ENCODE measurements at places on chromosomes 3 and 15. TPM values are rescaled to one million over a fixed set of nuclear protein-coding genes. Genes with fewer than 3 reads are reported as not detected.

GRCh38 chr3:36895496-36896409, 49.1 kb downstream of the TRANK1 start:
- no peaks in the 10 kb centered on the region for H3K27me3 ChIP-seq
- DNase-seq = no peak
- H3K27ac ChIP-seq = peak overlapping the region; percentile 55
- no peak overlapping the region for H3K4me3 ChIP-seq

ATP13A5 gene
- total RNA-seq = not detected

POPDC2 gene
- total RNA-seq = 2.1 TPM

DNA sequence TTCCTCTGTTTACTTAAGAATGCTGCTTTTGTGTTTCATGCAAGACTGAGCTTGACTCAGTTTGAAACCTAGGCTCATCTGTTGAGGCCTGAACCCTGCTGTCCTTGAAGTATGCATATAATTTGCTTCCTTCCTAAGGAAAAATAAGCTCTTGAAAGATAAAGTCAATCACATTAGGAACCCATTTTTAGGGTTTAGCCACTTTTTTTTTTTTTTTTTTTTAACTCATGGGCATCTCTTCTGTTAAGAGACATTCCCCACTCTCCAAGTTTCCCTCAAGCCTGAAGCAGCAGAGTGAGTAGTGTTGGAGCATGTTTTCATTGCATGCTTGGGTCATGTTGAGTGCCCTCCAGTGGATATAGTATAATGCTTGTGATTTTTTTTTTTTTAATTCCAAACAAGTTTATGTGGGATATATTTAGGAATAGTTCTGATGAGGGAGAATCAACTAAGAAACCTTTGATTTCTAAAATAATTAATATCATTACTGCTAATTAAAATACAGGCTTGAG, 3.6 kb downstream of the CTNNB1 start:
- peak overlapping the region; percentile 28 for H3K27ac ChIP-seq
- peaks cover 2% of the 10 kb centered on the region for H3K27me3 ChIP-seq
- H3K4me1 ChIP-seq = peaks cover 63% of the 10 kb centered on the region
- peaks cover 16% of the 10 kb centered on the region for H3K36me3 ChIP-seq

CD200 gene
- 16.7 TPM for total RNA-seq

WNT5A gene
- not detected for total RNA-seq

PSMD6 gene
- 110 TPM for total RNA-seq

CHST2 gene
- total RNA-seq = 6.0 TPM

PPP1R14D gene
- not detected for total RNA-seq

DNA sequence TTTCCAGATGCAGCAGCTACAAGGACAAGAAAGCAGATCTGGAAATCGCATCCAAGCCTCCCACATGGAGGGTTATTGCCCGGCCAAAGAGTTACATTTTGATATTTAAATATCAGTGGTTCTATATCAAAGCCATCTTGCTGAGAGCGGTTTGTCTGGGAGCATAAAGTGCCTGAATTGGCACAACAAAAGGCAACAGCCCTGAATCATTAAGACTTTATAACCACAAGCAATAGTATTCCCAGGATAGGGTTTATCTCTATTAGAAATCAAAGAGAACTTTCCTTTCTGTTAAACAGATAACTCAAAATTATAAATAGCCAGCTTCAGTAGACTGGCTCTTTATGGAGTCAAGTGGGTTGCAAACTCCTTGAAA, 564.7 kb downstream of the ROBO1 start:
- DNase-seq = no peak
- no peaks in the 10 kb centered on the region for H3K27me3 ChIP-seq

GRAMD2A gene
- total RNA-seq = not detected

OPA1 gene
- total RNA-seq = 84.8 TPM

DNA sequence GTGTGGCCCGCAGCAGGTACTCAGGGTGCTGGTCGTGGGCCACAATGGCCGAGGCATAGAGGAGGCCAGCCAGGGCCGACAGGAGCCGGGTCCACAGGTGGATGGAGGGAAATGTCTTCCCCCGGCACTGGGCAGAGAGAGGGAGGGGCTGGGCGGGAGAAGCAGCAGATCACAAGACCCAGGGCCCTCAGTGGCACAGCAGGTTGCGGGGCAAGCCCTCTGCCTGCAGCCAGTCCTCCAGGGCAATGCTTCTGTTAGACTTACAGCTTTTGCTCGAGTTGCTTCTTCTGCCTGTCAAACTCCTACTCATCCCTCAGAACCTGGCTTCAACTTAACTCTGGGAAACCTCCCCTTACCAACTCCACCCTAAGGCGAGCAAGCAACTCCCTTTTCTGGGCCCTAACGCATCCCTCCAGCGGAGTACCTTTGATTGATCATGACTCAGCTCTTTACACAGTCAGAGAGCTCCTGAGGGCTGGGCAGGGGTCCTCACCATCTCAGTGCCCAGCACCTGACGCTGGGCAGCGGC, 16.0 kb downstream of the TMEM44 start:
- H3K36me3 ChIP-seq = no peaks in the 10 kb centered on the region
- H3K27me3 ChIP-seq = no peaks in the 10 kb centered on the region
- H3K27ac ChIP-seq = no peak overlapping the region
- no peak overlapping the region for H3K4me3 ChIP-seq

SH2D7 gene
- not detected for total RNA-seq

- no peak for DNase-seq
- H3K4me3 ChIP-seq = no peak overlapping the region
- no peaks in the 10 kb centered on the region for H3K4me1 ChIP-seq
- H3K27me3 ChIP-seq = no peaks in the 10 kb centered on the region
- no peaks in the 10 kb centered on the region for H3K36me3 ChIP-seq
Observed at GRCh38 chr15:62241135-62241770, 76.2 kb upstream of the C2CD4B start.

ANKRD34C gene
- total RNA-seq = not detected

- no peaks in the 10 kb centered on the region for H3K4me1 ChIP-seq
- DNase-seq = no peak
- H3K4me3 ChIP-seq = no peak overlapping the region
- H3K27me3 ChIP-seq = no peaks in the 10 kb centered on the region
Observed at GRCh38 chr3:117567906-117568305, 858.3 kb downstream of the TUSC7 start.

DNA sequence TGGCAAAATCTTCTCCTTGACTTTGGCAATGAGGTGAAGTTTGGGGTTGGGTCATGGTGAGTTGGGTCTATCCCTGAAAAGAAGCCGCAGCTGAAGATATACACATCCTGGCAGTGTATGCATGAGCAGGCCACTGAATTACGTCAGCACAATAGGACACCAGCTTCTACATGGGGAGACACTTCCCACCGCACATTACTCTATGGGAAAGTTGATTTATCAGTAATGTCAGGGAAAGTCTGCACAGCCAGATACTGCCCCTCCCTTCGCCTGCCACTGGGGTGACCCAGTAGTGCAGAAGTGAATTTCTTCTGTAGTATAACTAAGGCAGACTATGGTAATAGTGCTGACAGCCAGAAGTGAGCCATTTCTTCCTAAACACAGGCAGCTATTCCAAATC, 245.0 kb downstream of the NTRK3 start:
- no peak overlapping the region for H3K4me3 ChIP-seq
- no peak overlapping the region for H3K27ac ChIP-seq
- DNase-seq = no peak
- no peaks in the 10 kb centered on the region for H3K36me3 ChIP-seq
- no peaks in the 10 kb centered on the region for H3K4me1 ChIP-seq

GRCh38 chr3:34683851-34684250, 885.4 kb downstream of the PDCD6IP start:
- H3K4me3 ChIP-seq = no peak overlapping the region
- no peaks in the 10 kb centered on the region for H3K27me3 ChIP-seq
- no peaks in the 10 kb centered on the region for H3K36me3 ChIP-seq
- no peaks in the 10 kb centered on the region for H3K4me1 ChIP-seq
- H3K27ac ChIP-seq = no peak overlapping the region

DNA sequence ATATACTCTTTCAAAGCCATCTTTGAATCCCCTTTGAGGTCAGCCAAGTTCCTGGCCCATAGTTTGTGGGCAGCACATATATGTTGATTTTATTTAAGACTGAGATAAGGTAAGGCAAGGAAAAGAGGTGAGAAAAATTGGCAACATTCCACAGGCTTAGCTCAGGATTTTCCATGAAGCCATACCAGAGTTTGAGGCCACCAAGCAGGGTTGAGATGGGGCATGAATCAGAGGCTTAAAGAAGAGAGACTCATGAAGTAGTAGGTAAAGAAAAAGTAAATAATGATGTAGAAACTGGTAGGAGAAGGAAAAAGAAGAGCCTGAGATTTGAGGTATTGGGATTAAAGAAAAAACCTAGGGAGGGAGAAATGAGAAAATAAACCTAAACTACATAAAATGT, 89.2 kb downstream of the MYO5A start:
- H3K27me3 ChIP-seq = no peaks in the 10 kb centered on the region
- DNase-seq = no peak
- H3K4me1 ChIP-seq = peaks cover 31% of the 10 kb centered on the region
